ENCODE measurements at places on chromosomes 4 and X.

GRCh38 chrX:12137951-12138360 lies 317 bp upstream of the FRMPD4 start:
- no peak for DNase-seq

- no peak for DNase-seq
Measured at GRCh38 chr4:44801384-44801783, 75.0 kb upstream of the GNPDA2 start.

GRCh38 chr4:39729557-39729956 lies 31.6 kb downstream of the UBE2K start:
- no peak for DNase-seq

GRCh38 chr4:4758681-4759080 lies 100.8 kb upstream of the MSX1 start:
- no peak for DNase-seq

- DNase-seq, result no peak
Measured at GRCh38 chr4:125013891-125014290, 300.9 kb upstream of the FAT4 start.

- DNase-seq, result no peak
Measured at GRCh38 chrX:2501559-2502102, 855 bp upstream of the DHRSX start.

- no peak for DNase-seq
Measured at GRCh38 chr4:6566391-6567190, 8.4 kb upstream of the MAN2B2 start.

DNA sequence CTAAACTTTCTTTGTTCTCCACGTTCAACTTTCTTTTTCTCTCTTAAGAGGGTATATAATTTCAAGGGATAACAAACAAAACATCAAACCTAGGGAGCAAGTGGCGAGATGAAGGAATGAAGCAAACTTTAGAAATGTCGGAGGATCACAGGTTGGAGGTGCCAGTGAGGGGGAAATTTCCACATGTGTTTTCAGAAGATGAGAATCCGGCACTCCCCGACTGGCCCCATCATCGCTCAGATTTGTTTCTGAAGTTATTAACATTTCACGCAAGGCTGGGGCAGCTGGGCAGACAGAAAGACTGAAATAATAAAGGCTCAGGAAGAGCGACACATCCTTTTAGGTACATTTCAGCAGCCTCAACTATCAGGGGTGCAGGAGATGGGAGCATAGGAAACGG lies 134.9 kb downstream of the SMIM20 start:
- DNase-seq, result no peak

DNA sequence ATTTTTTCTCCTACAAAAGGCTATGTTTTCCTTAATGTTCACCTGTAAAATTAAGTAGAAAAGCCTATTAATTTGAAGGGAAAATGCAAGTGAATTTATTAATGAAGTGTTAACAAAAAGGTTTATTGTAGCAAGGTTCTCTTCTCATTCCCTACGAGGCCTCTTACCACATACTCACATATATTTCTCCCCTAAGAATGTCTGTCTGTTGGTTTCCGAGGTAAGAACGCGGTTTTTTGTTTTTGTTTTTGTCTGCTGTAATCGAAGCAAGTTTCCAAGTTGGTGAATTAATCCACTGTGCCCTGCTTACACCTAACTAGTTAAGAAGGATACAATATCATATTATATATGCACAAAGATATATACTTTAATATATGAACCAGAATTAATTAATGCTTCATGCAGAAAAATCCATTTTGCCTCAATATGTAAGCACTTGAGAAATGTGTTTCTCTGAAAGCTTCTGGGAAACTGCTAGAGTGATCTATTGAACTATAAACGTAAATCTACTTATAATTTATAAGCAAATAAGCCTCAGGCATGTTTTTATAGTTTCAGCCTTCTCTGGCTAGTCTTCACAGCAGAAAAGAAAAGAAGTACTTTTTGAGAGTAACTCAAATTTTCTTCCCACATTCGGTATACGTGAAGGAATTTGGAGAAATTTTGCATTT lies 120.8 kb downstream of the EGF start:
- no peak for DNase-seq

All from stimulated activated CD8-positive, alpha-beta memory T cell treated with anti-CD3 and anti-CD28 coated beads, Interleukin-7, amount 100 ng/mL, for 1 hour (primary cell).